ENCODE measurements at places on chromosomes 1 and 21. TPM values are rescaled to one million over a fixed set of nuclear protein-coding genes. Genes with fewer than 3 reads are reported as not detected.

DNA sequence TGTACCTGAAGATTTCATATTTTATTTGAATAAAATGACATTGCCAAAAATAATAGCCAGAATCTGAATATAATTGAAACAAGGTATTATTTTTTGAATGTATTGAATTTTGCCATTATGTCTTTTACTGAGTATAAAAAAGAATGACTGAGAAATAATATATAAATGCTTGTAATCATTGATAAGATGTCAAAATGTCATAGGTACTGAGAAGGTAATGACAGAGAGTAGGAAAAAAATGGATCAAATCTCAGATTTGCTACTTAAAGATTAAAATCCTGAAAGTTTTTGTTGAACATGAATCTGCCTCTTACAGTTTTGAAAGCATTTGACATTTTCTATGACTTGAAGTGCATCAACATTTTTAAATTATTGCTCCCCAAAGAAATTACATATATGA is 1069.9 kb upstream of the ADGRL4 start:
- H3K36me3 ChIP-seq, result no peaks in the 10 kb centered on the region
- H3K4me1 ChIP-seq, result no peaks in the 10 kb centered on the region
- H3K27me3 ChIP-seq, result no peaks in the 10 kb centered on the region
- no peak for DNase-seq

GRCh38 chr1:167401260-167401873 is 117.0 kb downstream of the CD247 start:
- no peak overlapping the region for H3K27ac ChIP-seq
- peak; percentile 69 for DNase-seq
- H3K36me3 ChIP-seq, result peaks cover 66% of the 10 kb centered on the region

GRCh38 chr1:3403388-3404231 is 50.9 kb upstream of the ARHGEF16 start:
- peak; percentile 74 for DNase-seq
- H3K27me3 ChIP-seq, result no peaks in the 10 kb centered on the region
- no peak overlapping the region for H3K27ac ChIP-seq

DNA sequence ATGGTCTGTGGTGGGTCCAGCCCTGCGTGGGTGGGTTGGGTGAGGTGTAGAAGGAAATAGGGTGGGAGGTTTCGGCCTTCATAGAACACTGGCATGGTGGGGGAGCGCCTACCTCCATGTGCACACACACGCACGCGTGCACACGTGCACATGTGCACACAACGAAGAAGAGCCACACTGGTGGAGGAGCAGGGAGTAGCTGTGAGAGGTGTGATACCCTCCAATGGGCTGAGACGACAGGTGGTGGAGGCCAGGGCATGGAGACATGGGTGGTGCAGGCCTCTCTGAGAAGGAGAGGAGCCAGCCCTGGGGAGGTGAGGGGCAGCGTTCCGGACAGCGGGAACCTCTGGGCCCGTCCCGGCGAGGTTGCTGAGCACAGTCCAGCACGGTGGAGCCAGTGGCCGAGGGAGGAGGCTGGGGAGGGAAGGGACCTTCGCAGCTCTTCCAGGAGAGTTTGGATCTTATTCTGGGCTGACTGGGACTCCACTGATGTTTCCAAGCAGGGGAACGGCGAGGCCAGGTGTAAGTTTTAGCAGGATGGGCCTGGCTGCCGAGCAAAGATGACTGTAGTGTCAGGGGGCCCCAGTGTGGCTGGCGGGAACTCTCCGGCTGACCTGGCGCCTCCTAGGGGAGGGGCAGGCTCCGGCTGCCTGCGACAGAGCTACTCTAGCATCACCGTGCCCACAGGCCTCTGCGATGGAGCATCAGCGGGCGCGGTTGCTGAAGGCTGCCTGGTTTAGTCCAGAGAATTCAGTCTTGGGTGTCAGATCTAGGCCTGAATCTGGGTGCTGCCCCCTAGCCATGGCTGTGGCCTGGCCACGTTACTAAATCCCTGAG is 107.2 kb downstream of the ARHGEF10L start:
- H3K27me3 ChIP-seq, result no peaks in the 10 kb centered on the region
- DNase-seq, result peak; percentile 43
- no peak overlapping the region for H3K27ac ChIP-seq
- H3K4me1 ChIP-seq, result no peaks in the 10 kb centered on the region
- H3K36me3 ChIP-seq, result peaks cover 10% of the 10 kb centered on the region

- H3K4me3 ChIP-seq, result no peak overlapping the region
- no peaks in the 10 kb centered on the region for H3K27me3 ChIP-seq
Measured at GRCh38 chr1:9349331-9349851, 56.7 kb downstream of the SPSB1 start.

- DNase-seq, result no peak
- H3K36me3 ChIP-seq, result no peaks in the 10 kb centered on the region
- peaks cover 1% of the 10 kb centered on the region for H3K27me3 ChIP-seq
- H3K4me1 ChIP-seq, result no peaks in the 10 kb centered on the region
- H3K4me3 ChIP-seq, result no peak overlapping the region
Measured at GRCh38 chr1:165537356-165538109, 6.3 kb upstream of the LRRC52 start.

GRCh38 chr1:18789246-18789645 is 70.2 kb downstream of the TAS1R2 start:
- no peaks in the 10 kb centered on the region for H3K27me3 ChIP-seq
- no peak overlapping the region for H3K4me3 ChIP-seq
- no peaks in the 10 kb centered on the region for H3K36me3 ChIP-seq

B3GALT2 gene
- total RNA-seq, result not detected

GBP5 gene
- total RNA-seq, result not detected

ESPN gene
- total RNA-seq, result 59.3 TPM

CD1D gene
- 1.3 TPM for total RNA-seq

KRTAP21-2 gene
- total RNA-seq, result not detected

TRAF3IP3 gene
- not detected for total RNA-seq

CCDC185 gene
- total RNA-seq, result not detected

Data from H9 (cell line).